Fibroblast of mammary gland (primary cell): ENCODE measurements at places on chromosomes 2 and 18.

DNA sequence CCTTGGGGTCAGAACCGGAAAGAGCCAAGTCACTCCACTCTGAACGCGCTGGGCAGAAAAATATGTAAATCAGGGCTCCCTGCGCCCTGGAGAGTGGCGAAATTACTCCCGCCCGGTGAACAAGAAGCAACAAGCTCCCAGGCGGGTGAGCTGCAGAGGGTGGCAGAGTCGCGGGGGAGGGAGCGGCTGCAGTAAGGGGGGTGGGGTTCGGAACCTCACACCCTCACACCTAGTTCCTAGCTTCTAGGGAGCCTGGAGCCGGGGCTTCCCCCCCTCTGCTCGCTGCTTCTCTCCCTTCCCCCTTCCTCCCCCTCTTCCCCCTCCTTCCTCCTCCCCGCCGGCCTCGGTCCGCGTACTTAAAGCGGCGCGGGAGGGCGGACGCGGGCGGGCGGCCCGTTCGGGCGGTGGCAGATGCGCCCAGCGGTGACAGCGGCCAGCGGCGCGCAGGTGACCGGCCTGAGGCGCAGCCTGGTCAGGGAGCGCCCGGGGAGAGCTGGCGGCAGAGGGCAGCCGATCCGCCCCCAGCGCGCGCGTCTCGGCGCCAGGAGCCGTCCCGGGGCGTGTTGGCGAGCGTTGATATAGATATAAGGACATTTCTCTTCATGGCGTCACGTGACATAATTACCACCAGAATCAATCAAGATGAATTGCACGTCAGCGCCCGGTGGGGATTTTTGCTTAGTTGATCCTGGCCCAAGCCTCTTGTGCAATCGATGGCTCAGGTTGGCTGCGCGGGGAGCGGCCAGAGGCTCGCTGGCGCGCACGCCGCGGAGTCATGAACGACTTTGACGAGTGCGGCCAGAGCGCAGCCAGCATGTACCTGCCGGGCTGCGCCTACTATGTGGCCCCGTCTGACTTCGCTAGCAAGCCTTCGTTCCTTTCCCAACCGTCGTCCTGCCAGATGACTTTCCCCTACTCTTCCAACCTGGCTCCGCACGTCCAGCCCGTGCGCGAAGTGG, at the start of gene HOXD11:
HOXD11 (plus strand) TSS at position 700 of the 959 bp plus-strand sequence; CDS start at position 776, 76 bp downstream.
- peak; percentile 72 for DNase-seq

DNA sequence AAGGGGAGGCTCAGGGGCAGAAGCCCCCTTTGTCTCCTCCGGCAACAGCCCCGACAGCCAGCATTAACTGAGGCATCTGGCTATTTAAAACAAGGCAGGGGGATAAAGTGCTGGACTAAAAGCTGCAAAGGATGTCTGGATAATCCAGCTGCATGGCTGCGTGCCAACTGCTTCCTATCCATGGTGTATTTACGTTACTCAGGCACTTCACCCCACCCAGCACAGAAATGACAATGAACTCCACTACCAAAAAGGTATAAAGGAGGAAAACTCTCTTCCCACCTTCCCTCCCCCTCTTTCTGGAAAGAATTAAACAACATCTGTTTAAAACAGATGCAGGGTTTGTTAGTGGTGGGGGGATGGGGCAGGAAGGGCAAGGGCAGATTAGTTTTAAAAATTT, 82.5 kb downstream of the SPRED2 start:
- peak; percentile 85 for DNase-seq

DNA sequence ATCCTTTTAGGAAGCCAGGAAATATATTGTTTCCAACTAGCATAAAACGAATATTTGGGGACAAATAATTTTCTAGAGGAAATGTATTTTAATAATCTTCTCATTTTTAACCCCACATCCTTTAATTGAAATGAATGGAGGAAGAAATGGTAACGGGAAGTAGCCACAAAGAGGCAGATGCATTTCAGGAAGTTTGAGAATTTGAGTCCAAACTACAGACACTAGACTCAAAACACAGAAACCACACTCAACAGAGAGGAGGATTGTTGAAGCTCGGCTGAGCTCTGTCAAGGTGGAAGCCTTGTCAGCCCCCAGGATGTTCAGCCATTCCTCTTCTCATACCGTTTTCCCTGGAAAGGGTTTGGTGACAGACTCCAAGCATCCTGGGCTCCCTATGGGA, 288.5 kb downstream of the NAPG start:
- DNase-seq, result no peak

GRCh38 chr2:30382995-30383394, 64.1 kb upstream of the LCLAT1 start:
- no peak for DNase-seq

GRCh38 chr2:69985688-69986087, 24.3 kb upstream of the ASPRV1 start:
- DNase-seq, result peak; percentile 92

- DNase-seq, result peak; percentile 98
These were observed 54.1 kb downstream of the ETAA1 start for GRCh38 chr2:67451086-67451832.

- DNase-seq, result no peak
These were observed 38.1 kb downstream of the FN1 start for GRCh38 chr2:215397632-215398341.

DNA sequence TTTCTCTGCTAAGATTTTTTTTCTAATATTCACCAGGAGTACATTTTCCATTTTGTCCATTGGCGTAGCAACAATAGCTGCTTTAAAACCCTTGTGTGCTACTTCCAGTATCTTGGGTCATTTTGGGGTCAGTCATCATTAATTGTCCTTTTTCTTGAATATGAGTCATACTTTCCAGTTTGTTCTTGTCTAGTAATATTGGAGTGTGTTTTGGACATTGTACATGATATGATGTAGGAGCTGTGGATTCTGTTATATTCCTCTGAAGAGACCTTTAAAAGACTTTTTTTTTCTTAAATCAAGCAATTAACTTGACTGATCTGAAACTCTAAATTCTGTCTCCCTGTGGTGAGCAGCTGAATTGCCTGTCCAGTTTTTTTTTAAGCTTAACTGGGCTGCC, 40.8 kb downstream of the AGPS start:
- peak; percentile 36 for DNase-seq

DNA sequence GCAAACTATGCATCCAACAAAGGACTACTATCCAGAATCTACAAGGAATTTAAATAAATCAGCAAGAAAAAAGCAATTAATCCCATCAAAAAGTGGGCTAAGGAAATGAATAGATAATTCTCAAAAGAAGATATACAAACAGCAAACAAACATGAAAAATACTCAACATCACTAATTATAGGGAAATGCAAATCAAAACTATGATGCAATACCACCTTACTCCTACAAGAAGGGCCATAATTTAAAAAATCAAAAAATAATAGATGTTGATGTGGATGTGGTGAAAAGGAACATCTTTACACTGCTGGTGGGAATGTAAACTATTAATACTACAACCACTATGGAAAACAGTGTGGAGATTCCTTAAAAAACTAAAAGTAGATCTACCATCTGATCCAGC, 164.7 kb downstream of the ZBTB7C start:
- DNase-seq, result no peak

- no peak for DNase-seq
These were observed 122.4 kb downstream of the PRKCE start for GRCh38 chr2:45773909-45774308.

- peak; percentile 37 for DNase-seq
These were observed 21.6 kb downstream of the ZSWIM2 start for GRCh38 chr2:186827411-186827810.

- DNase-seq, result no peak
These were observed 127.9 kb downstream of the UXS1 start for GRCh38 chr2:106065983-106066820.

- DNase-seq, result no peak
These were observed 37.0 kb upstream of the NT5DC4 start for GRCh38 chr2:112683550-112684414.

GRCh38 chr18:60372596-60372995, at the start of gene MC4R:
Gene MC4R (minus strand): TSS chr18:60372775. CDS start chr18:60372349, 426 bp downstream.
- peak; percentile 38 for DNase-seq

DNA sequence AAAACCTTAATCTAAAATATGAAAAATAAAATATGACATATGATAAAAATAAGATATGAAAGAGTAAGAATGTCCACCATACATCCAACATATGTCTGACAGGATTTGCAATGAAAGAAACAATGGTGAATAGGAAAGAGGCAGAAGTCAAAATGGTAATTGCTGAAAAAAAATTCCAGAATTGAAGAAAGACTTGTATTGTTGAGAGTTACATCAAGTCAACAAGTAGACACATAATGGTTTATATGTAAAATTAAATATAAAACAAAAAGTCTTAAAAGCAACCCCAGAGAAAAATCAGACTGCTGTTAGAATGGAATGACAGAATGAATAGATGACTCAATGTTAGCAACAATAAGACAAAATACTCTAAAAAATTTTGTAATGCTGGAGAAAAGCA, 255.1 kb downstream of the DOK6 start:
- DNase-seq, result no peak

- peak; percentile 36 for DNase-seq
These were observed 143.9 kb downstream of the NCK2 start for GRCh38 chr2:105888625-105889024.
